ENCODE measurements at places on chromosomes 7 and 10.
A peak's percentile ranks its signal among the peaks of the same experiment; 100 is the strongest.

- no peak for DNase-seq
Measured at GRCh38 chr7:42174391-42174912, 62.6 kb downstream of the GLI3 start.

DNA sequence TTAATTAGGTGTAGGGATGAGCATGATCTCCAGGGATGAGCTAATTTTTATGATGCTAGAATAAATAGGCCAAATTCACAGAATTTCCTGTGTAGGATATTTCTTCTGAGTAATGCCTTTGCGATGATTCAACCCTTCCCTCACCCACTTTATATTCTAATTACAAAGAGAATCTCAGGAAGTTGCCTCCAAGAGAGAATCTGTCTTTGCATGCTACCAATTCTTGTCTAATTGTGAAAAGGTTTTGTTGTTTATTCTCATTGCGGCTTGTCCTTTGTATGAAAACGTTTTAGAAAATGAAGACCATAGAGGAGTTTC, 6.3 kb downstream of the C7orf57 start:
- no peak for DNase-seq

GRCh38 chr7:155002411-155003091, 373 bp downstream of the PAXIP1 start:
- DNase-seq, result peak; percentile 51

GRCh38 chr7:107070710-107071109, 26.2 kb downstream of the PRKAR2B start:
- DNase-seq, result no peak

DNA sequence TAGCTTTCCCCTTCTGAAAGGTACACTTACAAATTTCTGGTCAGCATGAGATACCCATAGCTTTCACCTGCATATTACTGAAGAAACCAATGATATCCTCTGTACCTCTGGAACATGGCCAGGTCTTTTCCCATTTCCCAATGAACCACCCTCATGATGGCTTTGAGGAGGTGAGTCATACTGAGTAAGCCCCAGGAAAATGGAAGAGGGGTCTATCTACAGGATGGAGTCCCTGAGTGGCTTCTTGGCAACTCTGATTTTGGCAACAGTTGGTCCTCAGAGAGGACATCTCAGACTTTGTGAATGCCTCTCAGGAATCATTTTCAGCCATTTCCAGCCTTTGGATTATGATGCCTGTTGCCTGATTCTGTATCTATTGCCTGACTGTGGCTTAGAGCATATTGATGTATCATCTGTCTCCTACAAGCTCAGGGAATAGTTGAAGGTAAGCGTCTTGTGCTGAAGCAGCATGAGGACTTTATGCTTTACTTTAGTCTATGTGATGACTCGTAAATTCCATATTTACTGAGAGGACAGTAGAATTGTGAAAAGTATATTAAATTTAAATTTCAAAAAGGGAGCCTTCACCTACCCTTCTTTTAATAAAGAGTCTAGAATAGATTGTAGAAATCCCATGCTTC, 84.7 kb upstream of the DKK1 start:
- no peak for DNase-seq

DNA sequence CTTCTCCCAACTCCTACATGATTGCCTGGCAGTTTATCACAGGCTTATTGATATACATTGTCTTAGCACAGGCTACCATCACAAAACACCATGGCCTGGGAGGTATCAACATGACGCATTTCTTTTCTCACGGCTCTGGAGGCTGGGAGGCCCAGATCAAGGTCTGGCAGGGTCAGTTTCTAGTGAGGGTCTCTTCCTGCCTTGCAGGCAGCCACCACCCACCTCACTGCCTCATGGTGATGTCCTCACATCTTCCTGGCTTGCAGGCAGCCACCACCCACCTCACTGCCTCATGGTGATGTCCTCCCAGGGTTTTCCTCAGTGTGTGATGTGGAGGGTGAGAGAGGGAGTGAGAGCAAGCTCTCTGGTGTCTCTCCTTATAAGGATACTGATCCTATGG, 599.3 kb upstream of the MKI67 start:
- DNase-seq, result no peak

- no peak for DNase-seq
Measured at GRCh38 chr7:33854801-33855350, 50.5 kb upstream of the BMPER start.

- DNase-seq, result no peak
Measured at GRCh38 chr7:124459101-124460055, 306.2 kb downstream of the GPR37 start.

GRCh38 chr7:126578338-126578737, 674.4 kb downstream of the GRM8 start:
- DNase-seq, result no peak

DNA sequence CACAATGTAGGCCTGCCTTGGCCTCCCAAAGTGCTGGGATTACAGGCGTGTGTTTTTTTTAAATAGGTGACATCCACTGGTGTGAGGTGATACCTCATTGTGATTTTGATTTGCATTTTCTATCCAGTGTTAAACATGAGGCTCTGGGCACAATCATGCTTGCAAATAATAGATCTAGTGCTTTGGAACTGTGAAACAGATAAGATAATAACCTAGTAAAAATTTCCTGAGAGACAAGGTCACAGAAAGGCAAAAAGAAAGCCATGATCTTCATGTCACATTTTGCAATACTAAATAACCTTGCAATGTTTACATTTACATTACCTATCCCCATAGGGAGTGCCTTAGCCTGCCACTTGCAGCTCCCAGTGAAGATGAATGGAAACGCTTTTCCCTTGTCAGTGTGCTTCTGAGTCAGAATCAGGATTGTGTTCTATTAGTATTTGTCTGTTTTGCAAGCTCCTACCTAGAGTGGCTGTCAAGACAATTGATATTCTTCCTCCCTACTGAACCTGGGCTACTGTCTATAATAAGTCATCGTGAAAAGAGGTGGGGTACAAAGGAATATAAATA, 256.5 kb downstream of the PHTF2 start:
- no peak for DNase-seq

GRCh38 chr7:114086914-114087652, 168.3 kb upstream of the PPP1R3A start:
- peak; percentile 6 for DNase-seq
